ENCODE measurements at places on chromosomes 1 and 21.

GRCh38 chr1:11736746-11737639 lies 1.1 kb downstream of the AGTRAP start:
- peak; percentile 74 for DNase-seq

- no peak for DNase-seq
Measured at GRCh38 chr21:44888581-44889550, 15.4 kb upstream of the PTTG1IP start.

DNA sequence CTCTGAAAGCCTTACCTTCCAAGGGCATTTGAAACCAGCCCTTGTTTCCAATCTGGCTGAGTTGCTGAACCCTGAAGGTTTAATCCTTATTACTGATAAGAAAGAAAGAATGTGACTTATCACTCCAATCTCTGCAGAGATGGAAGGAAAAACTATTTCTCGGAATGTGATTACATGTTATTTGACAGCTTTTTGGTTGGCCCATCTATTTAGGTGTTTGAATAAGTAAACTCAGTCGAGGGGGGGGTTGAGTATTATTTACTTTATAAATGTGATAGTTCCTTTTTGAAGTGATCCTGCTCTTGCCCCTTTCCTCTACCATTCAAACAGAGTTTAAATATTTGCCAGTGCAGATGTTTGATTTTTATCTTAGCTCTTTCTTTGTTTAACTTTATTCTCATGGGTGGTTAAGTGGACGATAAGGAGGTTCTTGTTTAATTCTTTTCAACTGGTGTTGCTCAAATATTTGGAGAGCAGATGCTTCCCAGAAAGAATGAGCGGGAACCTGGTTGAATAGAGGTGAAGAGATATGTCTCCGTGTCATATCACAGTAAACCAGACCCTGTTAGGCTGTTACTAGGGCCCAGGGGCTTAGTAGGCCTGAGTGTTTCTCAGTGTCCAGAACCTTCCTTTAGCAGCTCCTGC lies 126.1 kb downstream of the CACHD1 start:
- DNase-seq: no peak

DNA sequence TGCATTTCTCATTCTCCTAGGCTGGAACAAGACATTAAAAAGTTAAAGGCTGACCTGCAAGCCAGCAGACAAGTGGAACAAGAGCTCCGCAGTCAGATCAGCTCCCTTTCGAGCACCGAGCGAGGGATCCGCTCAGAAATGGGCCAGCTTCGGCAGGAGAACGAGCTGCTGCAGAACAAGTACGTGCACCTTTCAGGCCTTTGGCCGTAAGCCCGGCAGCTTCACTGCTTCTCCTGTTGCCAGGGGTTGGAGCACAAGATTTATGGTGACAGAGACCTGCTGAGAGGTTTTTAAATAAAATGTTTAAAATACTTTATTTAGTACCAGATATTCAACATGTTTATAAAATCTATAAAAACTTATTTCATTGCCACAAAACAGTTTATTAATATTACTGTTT lies 53.4 kb downstream of the MACO1 start:
- no peak for DNase-seq

GRCh38 chr1:243597383-243597782 lies 252.7 kb downstream of the AKT3 start:
- DNase-seq: no peak

- DNase-seq: no peak
Measured at GRCh38 chr1:8472668-8473067, 154.8 kb downstream of the SLC45A1 start.

GRCh38 chr1:33185541-33185940 lies 3.7 kb upstream of the TRIM62 start:
- no peak for DNase-seq

DNA sequence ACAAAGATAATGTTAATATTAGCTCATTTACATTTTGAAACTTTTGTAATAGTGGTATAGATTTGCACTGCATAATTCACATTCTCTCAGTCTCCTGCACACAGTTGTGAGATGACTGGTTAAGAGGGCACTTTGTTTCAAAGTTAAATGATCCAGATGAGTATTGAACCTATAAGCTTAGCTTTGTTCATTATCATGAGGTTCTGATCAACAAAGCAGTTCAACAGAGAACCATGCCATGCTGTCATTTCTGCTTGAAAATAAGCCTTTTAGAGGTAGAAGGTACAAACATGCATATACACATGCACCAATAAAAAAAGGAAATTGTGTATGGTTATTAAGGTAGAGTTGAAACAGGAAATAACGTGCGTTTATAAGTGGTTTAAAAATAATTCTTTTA lies 4.8 kb downstream of the RAP1A start:
- no peak for DNase-seq

- DNase-seq: peak; percentile 78
Measured at GRCh38 chr1:232648316-232648715, 18.4 kb upstream of the SIPA1L2 start.

- DNase-seq: no peak
Measured at GRCh38 chr21:37195059-37195458, 72.1 kb downstream of the VPS26C start.

DNA sequence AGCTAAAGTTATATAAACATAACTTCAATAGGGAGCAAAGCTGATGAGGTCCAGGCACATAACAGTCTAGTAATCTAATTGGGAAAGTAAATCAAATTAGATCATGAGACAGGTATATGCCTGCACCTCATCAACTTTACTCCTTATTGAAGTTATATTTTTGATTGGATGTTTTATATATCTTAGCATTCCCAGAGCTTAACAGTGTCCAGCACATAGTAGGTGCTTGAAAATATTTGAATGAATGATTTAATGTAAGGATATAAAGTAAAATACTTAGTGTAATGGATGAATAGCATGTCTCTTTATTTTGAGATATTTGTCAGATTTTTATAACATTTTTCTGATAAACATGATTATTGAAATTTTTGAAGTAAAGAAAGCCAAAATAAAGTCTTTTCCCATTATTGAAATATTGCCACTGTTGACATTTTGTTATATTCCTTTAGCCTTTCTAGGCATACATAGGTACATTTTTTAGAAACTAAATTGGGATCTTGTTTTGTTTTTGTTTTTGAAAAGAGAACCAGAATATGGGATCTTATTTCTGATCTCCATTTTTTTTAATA lies 2.8 kb downstream of the CDC7 start:
- no peak for DNase-seq

DNA sequence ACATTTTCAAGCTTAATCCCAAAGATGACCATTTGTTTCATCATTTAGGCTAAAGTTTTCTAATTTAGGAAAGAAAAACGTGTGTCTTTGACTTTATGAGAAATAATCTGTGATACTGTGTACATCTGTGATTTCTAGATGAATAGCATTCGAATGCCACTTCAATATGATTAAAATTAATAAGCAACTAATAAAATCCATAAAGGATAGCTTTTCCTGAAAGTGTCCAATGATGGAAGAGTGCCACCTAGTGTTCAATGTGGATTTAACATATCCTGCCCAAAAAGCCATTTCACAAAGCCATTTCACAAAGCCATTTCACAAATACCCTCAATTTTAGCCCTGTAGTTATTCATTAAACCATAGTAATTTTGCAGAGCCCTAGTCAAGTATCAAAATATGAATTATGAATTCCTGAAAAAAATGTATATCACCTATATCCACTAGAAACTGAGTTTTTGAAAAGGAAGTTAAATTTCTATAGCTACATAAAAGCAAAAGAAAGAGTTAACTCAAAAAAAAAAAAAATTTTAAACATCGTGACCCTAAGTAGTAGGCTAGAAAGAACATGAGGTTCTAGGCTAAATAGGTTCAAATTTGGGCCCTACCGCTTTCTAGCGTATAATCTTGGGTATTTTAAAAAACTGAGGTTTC lies 19.1 kb downstream of the NME7 start:
- DNase-seq: no peak

- no peak for DNase-seq
Measured at GRCh38 chr1:225602590-225603206, 50.2 kb downstream of the ENAH start.

DNA sequence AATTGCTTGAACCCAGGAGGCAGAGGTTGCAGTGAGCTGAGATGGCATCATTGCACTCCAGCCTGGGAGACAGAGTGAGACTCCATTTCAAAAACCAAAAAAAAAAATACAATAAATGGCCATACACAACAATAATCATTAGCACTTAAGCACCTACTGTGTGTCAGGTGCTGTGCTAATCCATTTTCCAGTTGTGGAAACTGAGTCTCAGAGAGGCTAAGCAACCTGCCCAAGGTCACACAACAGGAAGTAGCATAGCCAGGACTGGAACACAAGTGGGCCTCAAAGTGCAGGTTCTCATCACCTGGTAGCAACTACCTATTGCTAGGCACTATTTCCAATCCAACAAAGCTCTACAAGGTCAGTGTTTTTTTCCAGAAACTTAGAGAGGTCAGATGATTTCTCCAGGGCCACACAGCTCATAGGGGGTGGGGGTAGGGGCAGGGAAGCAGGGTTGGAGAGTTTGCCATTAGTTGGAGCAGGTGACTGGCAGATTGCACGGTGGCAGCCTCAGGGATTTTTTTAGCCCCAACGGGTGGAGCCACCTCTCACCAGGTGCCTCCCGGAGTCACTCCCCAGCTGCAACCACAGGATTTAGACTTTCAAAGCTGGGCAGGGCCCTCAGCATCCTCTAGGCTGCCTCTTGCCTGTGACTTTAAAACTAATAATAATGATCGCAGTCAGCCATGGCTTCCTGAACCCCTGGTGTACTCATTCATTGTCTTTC lies 52.5 kb upstream of the ID3 start:
- no peak for DNase-seq

GRCh38 chr1:118711356-118711755 lies 276.8 kb downstream of the TBX15 start:
- no peak for DNase-seq

DNA sequence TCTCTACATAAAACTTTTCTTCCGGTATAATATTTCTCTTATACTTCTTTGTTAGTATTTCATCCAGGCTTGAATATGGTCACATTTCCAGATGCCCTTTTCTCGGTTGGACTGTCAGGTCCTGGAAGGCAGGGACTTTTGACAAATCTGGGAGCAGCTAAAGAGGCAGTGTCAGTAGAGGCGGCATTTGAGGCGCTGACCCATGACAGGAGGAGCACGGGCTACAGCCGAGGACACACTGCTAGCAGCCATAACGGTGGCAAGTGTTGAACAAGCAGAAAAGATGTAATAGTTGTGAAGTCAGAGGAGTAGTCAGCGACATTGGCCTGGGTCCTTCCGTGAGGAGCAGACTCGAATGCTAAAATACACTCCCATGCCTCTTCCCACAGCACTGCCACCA lies 14.5 kb upstream of the NRIP1 start:
- no peak for DNase-seq

DNA sequence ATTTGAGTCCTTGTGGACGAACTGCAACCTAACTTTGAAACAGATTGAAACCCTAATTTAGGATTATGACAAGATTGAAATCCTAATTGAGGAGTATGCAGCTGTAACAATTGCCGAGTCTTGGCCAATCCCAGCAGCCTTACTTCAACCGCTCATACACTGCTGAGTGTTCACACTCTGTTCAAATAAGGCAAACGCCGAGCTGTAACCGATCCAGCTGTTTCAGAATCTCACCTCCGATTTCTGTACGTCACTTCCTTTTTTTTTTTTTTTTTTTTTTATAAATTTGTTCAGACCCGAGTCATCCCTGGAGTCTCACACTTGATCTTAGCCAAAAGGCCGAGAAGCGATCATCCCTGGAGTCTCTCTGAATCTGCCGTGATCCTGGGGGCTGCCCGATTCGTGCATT lies 22.3 kb upstream of the ATP5PO start:
- DNase-seq: no peak

- no peak for DNase-seq
Measured at GRCh38 chr1:235275223-235275622, 52.8 kb downstream of the ARID4B start.

GRCh38 chr1:8421721-8422120 lies 103.8 kb downstream of the SLC45A1 start:
- DNase-seq: no peak

DNA sequence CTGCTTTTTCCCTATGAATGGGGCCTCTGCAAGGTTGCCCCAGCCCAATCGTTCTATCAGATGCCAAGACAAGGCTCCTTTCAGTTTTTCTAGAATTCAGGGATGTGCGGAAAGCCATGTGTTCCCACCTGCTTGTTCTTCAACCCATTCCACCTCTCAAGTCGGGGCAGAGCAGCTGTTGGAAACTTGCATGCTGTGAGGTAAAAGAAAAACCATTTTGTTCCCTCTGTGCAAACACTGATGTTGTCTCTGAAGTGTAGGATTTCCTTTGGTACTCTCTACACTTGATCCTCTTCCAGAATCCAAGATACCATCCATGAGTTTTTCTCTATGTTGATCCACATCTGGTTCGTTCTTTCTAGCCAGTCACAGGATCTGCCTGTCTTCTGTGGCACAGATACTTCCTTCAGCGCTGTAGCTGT lies 7.3 kb downstream of the IER5 start:
- no peak for DNase-seq

DNA sequence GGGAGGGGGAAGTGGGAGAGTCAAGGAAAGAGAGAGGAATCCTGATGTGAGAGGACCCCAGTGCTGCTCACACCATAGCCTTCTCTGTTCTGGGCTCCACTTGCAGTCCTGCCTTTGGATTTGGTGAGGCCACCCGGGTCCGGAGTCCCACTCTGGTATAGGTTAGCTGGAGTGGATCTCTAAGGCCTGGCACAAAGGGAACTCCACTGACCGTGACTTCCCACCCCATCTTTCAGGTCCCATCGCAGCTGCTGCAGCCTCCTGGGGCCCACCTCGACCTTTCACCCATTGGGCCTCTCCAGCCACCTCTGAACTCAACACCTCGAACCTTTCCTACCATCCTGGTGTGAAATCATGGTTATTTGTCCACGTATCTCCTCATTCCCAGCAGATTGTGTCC lies 324.4 kb downstream of the MATN1 start:
- no peak for DNase-seq

DNA sequence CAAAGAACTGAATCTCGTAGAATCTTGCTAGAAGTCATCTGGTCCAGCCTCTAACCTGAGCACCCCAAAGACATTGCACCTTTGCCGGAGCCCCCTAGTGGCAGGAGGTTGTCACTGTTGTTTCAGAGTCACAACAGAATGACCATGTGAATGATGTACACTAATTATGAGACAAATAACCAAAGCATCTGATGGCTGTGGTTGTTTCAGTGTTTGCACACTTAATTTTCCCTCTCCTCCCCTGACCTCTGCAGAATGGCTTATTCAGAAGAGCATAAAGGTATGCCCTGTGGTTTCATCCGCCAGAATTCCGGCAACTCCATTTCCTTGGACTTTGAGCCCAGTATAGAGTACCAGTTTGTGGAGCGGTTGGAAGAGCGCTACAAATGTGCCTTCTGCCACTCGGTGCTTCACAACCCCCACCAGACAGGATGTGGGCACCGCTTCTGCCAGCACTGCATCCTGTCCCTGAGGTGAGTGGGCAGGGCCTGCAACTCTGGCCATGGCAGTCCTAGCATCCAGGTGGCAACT lies 26.4 kb downstream of the TRAF5 start:
- DNase-seq: no peak

- DNase-seq: no peak
Measured at GRCh38 chr1:226798427-226799411, 59.6 kb upstream of the ITPKB start.
